ENCODE measurements at places on chromosomes 7 and 10. TPM values are rescaled to one million over a fixed set of nuclear protein-coding genes. Genes with fewer than 3 reads are reported as not detected.

GRCh38 chr10:48645600-48645999 is 39.1 kb upstream of the WDFY4 start:
- no peak overlapping the region for H3K4me3 ChIP-seq
- no peak for DNase-seq
- H3K36me3 ChIP-seq = no peaks in the 10 kb centered on the region
- no peak overlapping the region for H3K27ac ChIP-seq

GRCh38 chr7:133551466-133551865 is 298.6 kb downstream of the EXOC4 start:
- no peaks in the 10 kb centered on the region for H3K36me3 ChIP-seq
- H3K27ac ChIP-seq = no peak overlapping the region
- DNase-seq = no peak

The C7orf57 gene
- polyA plus RNA-seq = not detected

- H3K4me1 ChIP-seq = no peaks in the 10 kb centered on the region
- H3K27ac ChIP-seq = no peak overlapping the region
Observed at GRCh38 chr10:46069771-46070463, 23.8 kb upstream of the MSMB start.

- H3K36me3 ChIP-seq = no peaks in the 10 kb centered on the region
- H3K4me1 ChIP-seq = no peaks in the 10 kb centered on the region
- no peaks in the 10 kb centered on the region for H3K27me3 ChIP-seq
- no peak overlapping the region for H3K4me3 ChIP-seq
Observed at GRCh38 chr7:16430133-16430532, 8.8 kb upstream of the CRPPA start.

GRCh38 chr10:60293581-60294175 is 96.0 kb downstream of the ANK3 start:
- no peaks in the 10 kb centered on the region for H3K27me3 ChIP-seq
- no peaks in the 10 kb centered on the region for H3K36me3 ChIP-seq
- DNase-seq = no peak
- H3K4me3 ChIP-seq = no peak overlapping the region
- peaks cover 6% of the 10 kb centered on the region for H3K4me1 ChIP-seq

DNA sequence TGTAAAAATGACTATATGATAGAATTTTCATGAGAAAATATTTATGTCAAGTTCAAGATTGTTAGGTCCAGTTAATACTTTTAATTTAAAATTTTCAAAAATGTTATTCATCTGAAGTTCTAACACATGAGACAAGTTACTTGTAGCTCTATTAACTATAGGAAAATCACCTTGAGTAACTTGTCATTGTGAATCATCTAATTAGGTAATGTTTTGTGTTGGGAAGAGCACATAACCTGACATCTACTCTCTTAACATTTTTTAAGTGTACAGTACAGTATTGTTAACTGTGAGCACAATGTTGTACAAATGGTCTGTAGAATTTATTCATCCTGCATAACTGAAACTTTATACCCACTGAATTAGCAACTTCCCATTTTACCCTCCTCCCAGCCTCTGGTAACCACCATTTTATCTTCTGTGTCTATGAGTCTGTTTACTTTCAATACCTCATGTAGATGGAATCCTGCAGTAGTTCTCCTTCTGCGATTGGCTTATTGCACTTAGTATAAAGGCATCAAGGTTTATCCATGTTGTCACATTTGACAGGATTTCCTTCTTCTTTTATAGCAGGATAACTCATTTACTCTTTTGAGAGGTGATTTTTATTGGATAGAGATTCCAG is 54.6 kb downstream of the ARL4A start:
- no peaks in the 10 kb centered on the region for H3K36me3 ChIP-seq
- H3K4me3 ChIP-seq = no peak overlapping the region

The LEP gene
- polyA plus RNA-seq = not detected

GRCh38 chr7:46191776-46192175 is 270.7 kb upstream of the IGFBP3 start:
- no peaks in the 10 kb centered on the region for H3K4me1 ChIP-seq
- H3K36me3 ChIP-seq = no peaks in the 10 kb centered on the region
- DNase-seq = no peak
- no peak overlapping the region for H3K27ac ChIP-seq

DNA sequence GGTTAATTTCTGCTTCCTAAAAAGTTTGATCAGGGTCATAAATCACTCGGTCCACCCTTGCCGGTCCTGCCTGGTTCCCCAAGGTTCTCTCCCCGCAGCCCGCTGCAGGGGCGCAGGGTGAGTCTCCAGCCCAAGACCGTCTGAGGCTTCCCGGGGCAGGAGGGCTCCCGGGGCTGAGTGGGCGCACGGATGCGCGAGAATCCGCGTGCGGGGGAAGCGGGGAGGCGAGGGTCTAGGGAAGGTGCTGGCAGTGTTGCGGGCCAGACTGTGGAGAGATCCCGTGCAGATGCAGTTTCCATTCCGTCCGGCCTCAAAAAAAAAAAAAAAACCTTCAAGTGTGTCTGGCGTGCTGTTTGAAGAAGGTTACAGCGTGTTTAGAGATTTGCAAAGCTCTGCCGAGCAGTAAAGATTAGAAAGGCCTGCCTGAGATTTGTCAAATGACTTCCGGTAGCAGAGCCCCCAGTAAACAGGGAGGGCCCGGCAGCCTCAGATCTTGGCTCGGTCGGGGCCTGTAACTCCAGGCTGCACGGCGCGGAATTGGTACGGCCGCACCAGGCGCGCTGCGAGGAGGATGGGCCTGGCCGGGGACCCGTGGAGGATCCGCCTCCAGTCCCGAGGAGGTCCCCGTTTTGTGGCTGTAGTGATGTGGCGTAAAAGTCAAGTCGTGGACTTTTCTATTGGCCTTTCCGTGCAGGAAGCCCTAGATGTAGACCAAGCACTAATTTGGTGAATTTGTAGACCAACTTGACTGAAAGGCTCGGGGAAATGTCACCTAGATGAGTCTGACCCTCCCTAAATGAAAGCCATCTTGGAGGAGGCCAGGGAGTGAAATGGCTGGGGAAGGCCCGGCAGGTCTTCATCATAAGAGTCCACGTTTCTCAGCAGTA is 293.2 kb upstream of the NFE2L3 start:
- peak; percentile 72 for DNase-seq
- H3K27ac ChIP-seq = peak overlapping the region; percentile 92
- H3K36me3 ChIP-seq = no peaks in the 10 kb centered on the region
- peaks cover 5% of the 10 kb centered on the region for H3K27me3 ChIP-seq
- no peak overlapping the region for H3K4me3 ChIP-seq
- peaks cover 23% of the 10 kb centered on the region for H3K4me1 ChIP-seq

The CPEB3 gene
- 3.8 TPM for polyA plus RNA-seq

The CHN2 gene
- polyA plus RNA-seq = 12.3 TPM

- no peaks in the 10 kb centered on the region for H3K4me1 ChIP-seq
- no peaks in the 10 kb centered on the region for H3K27me3 ChIP-seq
- no peak overlapping the region for H3K4me3 ChIP-seq
- no peaks in the 10 kb centered on the region for H3K36me3 ChIP-seq
- no peak overlapping the region for H3K27ac ChIP-seq
Observed at GRCh38 chr7:11970132-11970531, 138.1 kb upstream of the THSD7A start.

GRCh38 chr7:138627361-138627760 is 73.8 kb downstream of the SVOPL start:
- no peaks in the 10 kb centered on the region for H3K36me3 ChIP-seq
- H3K27ac ChIP-seq = no peak overlapping the region
- no peaks in the 10 kb centered on the region for H3K27me3 ChIP-seq
- no peak overlapping the region for H3K4me3 ChIP-seq

The PNLIPRP1 gene
- polyA plus RNA-seq = not detected

The COPG2 gene
- polyA plus RNA-seq = 6.7 TPM

DNA sequence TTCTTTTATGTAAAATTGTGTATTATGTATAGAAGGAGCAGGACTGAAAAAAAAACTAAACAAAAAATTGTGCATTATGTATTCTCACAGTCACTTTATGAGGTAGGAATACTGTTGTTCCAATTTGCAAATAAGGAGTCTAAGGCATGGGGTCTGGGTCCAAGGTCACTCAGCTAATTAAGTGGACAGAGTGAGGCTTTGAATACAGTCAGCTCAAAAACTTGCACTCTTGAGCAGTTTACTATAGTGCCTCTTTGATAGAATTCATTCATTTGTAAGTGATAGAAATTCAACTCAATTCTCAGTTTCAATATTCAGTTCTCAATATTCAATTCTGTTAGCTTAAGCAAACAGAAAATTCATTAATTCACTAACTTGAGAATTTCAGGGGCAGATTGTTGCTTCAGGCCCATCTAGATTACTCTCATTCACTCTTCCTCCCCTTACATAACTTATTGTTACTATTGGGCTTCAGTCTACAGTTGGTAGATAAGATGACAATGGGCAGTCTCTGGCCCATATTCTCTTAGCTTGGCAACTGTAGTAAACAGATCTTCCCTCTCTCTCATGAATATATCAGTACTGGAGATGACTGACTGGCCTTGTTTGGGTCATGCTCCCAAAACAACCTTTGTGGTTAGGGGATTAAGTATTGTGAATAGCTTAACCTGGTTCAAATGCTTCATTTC is 86.6 kb downstream of the BTAF1 start:
- no peaks in the 10 kb centered on the region for H3K36me3 ChIP-seq
- no peaks in the 10 kb centered on the region for H3K27me3 ChIP-seq
- no peak for DNase-seq
- H3K4me3 ChIP-seq = no peak overlapping the region

DNA sequence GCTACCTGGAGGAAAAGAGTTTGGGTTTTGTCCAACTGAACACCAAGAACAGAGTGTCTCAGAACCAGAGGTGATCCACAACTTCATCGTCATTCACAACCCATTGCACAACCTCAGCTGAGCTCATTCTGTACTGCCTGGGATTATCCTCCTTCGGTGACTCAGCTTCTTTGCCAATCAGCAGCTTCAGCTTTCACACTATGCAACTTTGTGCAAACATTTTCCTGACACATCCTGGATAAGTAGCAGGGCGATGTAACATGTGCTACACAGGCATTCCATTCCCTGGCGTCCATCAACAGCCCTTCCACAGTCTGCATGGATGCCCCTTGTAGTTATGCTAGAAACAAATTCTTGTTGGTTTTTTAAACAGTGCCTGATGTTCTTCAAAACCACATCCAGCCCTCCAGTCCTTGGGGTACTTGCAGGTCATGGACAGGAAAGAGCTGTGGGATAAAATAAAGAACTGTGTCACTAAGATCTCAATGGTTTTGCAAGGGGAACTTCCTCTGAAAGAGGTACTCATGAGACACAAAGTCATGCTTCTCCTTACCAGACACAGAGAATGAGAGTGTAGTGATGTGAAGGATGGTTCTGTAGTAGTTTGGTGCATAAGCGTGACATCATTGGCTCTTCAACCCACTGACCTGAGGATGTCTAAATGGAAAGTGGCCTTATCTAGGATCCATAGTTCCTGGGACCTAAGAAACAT is 478.5 kb downstream of the KIF20B start:
- H3K4me3 ChIP-seq = no peak overlapping the region
- no peaks in the 10 kb centered on the region for H3K4me1 ChIP-seq
- peak overlapping the region; percentile 80 for H3K27ac ChIP-seq
- DNase-seq = peak; percentile 78
- H3K27me3 ChIP-seq = no peaks in the 10 kb centered on the region
- no peaks in the 10 kb centered on the region for H3K36me3 ChIP-seq

The NODAL gene
- not detected for polyA plus RNA-seq

GRCh38 chr10:72419241-72419640 is 64.5 kb upstream of the DNAJB12 start:
- H3K4me3 ChIP-seq = no peak overlapping the region
- H3K27ac ChIP-seq = no peak overlapping the region
- no peak for DNase-seq
- no peaks in the 10 kb centered on the region for H3K36me3 ChIP-seq
- no peaks in the 10 kb centered on the region for H3K4me1 ChIP-seq
- H3K27me3 ChIP-seq = no peaks in the 10 kb centered on the region

DNA sequence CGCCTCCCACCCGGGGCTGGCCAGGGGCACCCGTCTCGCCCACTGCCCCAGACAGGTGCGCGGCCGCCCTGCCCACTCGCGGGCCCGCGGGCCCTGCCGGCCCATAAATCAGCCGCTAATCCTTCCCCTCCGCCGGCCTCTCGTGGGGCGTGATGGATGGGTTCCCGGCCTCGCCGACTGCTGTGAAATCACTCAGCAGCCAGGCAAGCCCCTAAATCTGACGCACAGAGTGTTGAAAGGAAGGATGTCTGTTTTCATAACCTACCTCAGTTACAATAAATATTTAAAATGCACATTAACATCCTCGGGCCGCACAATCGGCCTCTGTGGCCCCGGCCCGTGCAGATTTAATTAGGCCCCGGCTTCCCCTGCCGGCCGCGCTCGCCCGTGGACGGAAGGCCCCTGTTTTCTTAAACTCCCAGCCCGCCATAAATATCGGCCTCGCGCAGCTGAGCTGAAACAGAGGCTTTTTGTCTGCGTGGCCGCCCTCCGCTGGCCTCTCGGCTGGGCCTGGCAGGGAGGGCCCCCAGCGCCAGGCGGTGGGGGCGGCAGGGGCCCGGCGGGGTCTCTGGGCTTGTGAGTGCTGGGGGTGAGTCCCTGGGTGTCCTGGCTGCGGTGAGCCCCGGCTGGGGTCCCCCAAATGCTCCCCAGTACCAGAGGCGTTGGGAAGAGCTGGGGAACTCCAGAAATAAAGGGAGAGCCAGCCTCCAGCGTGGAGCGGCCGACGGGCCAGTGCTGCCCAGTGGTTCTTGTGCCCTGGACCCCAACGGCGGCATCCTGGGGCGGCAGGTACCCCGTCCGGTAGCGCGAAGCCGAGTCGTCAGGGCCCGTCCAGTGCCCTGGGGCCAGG is 90.7 kb downstream of the UNCX start:
- H3K4me1 ChIP-seq = no peaks in the 10 kb centered on the region
- DNase-seq = no peak
- no peaks in the 10 kb centered on the region for H3K27me3 ChIP-seq

The NRCAM gene
- polyA plus RNA-seq = 6.4 TPM

The CBX3 gene
- polyA plus RNA-seq = 129 TPM

The SH2D4B gene
- polyA plus RNA-seq = not detected

The SIRT1 gene
- polyA plus RNA-seq = 7.8 TPM

DNA sequence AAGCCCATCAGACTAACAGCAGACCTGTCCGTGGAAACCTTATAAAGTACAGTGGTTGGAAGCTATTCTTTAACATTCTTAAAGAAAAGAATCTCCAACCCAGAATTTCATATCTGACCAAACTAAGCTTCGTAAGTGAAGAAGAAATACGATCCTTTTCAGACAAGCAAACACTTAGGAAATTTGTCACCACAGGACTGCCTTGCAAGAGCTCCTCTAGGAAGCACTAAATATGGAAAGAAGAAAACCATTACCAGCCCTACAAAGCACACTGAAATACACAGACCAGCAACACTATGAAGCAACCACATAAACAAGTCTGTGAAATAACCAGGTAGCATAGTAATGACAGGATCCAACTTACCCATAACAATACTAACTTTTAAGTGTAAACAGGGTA is 177.7 kb upstream of the PRSS1 start:
- no peak for DNase-seq
- no peak overlapping the region for H3K4me3 ChIP-seq
- H3K36me3 ChIP-seq = no peaks in the 10 kb centered on the region
- no peak overlapping the region for H3K27ac ChIP-seq
- H3K4me1 ChIP-seq = no peaks in the 10 kb centered on the region

GRCh38 chr7:24075426-24075810 is 208.6 kb upstream of the NPY start:
- H3K4me1 ChIP-seq = no peaks in the 10 kb centered on the region
- H3K4me3 ChIP-seq = no peak overlapping the region
- no peaks in the 10 kb centered on the region for H3K27me3 ChIP-seq
- peak overlapping the region; percentile 74 for H3K27ac ChIP-seq
- no peak for DNase-seq

The PRR15 gene
- polyA plus RNA-seq = 30.2 TPM

- H3K4me1 ChIP-seq = peaks cover 3% of the 10 kb centered on the region
- no peak overlapping the region for H3K27ac ChIP-seq
- H3K27me3 ChIP-seq = peaks cover 23% of the 10 kb centered on the region
- no peaks in the 10 kb centered on the region for H3K36me3 ChIP-seq
- no peak overlapping the region for H3K4me3 ChIP-seq
- DNase-seq = no peak
Observed at GRCh38 chr7:44311561-44312495, 13.6 kb downstream of the CAMK2B start.

GRCh38 chr10:12056748-12057147 is 12.0 kb upstream of the DHTKD1 start:
- H3K36me3 ChIP-seq = no peaks in the 10 kb centered on the region
- H3K27me3 ChIP-seq = no peaks in the 10 kb centered on the region
- no peak for DNase-seq
- no peaks in the 10 kb centered on the region for H3K4me1 ChIP-seq
